C1 segment of cervical spinal cord (tissue), 14 donors: ENCODE measurements at places on chromosomes 3 and 15.

DNA sequence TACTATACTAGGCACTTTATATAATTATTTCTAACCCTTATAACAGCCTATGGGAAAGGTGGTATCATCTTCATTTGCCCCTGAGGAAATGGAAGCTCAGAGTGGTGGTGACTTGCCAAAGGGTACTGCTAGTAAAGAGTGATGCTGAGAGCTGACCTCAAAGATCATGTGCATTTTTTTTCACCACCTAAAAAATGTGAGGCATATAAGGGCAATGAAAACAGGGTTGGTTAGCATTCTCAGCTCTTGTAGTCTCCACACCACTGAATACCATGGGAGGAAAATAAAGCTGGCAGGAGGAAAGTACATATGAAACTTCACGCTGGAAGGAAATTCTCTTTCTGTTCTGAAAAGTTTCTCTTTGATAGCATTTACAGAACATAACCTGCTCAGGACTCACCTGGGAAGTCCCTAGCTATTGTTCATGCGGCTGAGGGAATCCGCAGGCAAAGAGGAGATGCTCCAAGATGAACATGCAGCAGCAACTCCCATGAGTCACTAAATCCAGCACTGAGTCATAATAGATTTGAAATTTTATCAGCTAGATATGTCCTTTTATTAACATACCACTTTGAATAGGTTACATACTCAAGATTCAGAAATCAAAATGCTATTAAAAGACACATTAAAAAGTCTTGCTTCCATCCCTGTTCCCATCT lies 17.3 kb downstream of the FAIM start:
- no peak for DNase-seq

DNA sequence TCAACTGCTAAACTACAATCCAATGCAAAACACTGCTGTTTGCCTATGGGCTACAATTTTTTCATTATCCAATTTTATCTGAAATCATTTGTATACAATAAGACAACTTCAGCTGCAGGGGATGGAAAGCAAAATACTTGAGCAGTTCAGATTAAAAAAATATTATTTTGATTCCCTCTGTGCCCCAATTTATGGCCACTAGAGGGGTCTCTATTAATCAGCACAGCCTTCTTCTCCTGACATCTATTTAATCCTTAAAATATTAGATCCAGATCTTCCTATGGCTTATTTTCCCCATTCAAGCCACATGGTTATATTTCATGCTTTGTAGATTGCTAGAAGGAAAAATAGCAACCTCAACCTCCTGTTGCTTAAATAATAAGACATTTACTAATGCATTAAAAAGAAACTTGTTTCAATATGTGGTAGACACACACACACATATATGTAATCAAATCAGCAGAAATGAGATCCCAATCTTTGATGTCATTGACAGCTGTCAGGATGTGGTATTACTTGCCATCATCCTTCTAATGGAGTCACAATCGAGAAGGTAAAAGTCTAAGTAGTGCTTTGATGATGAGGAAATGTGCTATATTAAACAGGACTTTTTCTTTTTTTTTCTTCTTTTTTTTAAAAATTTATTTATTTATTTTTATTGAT lies 104.2 kb downstream of the P2RY1 start:
- DNase-seq, result no peak

- DNase-seq, result no peak
Measured at GRCh38 chr3:66922058-66922457, 76.0 kb upstream of the KBTBD8 start.

- no peak for DNase-seq
Measured at GRCh38 chr15:32687556-32687955, 30.2 kb upstream of the GREM1 start.

DNA sequence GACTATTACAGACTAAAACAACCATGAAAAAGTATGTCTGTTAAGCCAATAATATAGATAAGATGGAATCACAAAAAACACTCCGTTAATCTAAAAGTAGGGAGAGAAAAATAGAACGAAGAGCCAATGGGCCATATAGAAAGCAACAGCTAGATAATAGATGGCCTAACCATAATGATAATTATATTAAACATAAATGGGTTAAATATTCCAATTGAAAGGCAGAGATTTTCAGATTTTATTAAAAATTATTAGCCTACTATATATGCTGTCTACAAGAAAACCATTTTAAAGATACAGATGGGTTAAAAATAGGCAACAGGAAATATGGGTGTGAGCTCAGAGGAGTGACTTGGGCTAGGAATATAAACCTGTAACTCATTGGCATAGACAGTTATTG lies 76.3 kb downstream of the ATP8B4 start:
- DNase-seq, result no peak

GRCh38 chr3:143784446-143784845 lies 63.8 kb downstream of the SLC9A9 start:
- DNase-seq, result no peak

- DNase-seq, result no peak
Measured at GRCh38 chr15:63050731-63051155, 8.2 kb downstream of the TPM1 start.

- no peak for DNase-seq
Measured at GRCh38 chr3:119582178-119582577, 2.9 kb downstream of the ADPRH start.

GRCh38 chr15:39793923-39794322 lies 11.3 kb upstream of the FSIP1 start:
- DNase-seq, result no peak

DNA sequence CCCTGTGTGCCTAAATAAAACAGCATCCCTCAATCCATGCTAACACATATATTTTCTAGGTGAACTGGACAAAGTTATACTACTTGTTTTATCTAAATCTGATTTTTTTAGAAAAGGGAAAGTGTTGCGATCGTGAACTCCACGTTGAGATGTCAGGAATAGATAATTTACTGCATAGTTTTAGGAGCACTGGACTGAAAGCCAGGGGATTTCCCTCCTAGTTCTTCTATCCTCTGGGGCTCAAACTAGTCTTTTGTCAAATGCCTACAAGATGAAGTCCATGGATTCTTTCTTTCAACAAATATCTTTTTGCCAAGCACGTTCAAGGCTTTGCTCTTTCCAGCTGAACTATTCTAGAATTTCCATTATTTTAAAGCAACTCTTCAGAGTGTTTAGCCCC lies 617 bp upstream of the HPS3 start:
- no peak for DNase-seq

DNA sequence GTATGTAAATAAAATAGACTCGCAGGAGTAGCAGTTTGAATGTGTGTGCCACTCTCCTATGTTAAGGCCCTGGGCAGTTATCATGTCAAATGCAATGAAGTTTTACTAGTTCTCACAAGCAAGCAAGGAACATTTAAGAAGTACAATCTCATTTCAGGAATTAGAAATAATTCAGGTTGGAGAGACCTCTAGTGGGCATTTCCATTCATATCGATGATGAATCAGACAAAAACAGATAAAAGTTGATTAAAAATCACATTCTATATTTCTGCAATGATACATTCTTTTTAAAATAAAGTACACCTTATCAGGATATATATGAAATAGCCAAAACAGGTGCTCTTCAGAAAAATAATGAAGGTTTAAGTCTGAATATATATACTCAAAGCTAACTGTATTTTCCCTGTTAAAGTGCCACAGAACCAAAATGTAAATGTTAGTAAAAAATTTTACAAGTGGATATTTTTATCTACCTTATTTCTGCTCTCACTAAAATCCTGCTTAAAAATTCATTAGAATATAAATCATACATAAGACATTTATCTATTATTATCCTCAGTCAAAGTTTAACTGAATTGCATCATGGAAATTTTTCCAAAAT lies 492.4 kb upstream of the FRG2C start:
- DNase-seq, result no peak

DNA sequence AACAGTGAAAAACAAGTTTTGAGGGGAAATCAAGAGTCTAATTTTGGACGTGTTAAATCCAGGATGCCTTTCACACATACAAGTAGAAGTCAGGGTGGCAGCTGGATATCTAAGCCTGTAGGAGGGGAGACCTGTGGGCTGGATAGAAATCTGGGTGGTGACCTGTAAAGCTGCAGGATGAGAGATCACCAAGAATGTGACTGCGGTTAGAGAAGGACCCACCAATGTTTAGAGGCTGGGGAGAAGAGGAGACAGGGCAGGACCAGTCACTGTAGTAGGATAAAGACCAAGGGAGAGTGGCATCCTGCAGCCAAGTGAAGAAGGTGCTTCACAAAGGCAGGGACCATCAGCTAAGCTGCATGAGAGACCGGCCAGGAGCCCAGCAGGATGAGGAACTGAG lies 36.2 kb downstream of the MRAS start:
- DNase-seq, result no peak

GRCh38 chr3:59084583-59084982 lies 34.8 kb upstream of the CFAP20DC start:
- DNase-seq, result no peak

GRCh38 chr3:72003936-72004335 lies 219.0 kb upstream of the PROK2 start:
- no peak for DNase-seq

DNA sequence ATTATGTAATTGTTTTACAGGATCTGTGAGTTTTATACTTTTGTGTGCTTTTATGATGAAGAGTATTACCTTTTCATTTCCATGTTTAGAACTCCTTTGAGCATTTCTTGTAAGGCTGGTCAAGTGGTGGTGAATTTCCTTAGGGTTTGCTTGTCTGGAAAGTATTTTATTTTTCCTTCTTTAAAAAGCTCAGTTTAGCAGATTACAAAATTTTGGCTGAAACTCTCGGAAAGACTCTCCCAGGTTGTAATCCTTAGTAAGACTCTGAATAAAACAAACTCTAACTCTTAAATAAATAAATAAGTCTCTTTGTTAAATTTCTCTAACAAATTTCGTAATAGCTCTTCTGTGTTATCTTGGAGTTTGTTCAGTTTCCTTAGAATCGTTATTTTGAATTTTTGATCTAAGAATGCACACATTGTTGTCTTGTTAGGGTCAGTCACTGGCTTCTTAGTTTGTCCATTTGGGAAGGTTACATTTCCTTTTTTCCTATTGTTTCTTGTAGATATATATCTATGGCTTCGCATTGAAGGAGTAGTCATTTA lies 14.7 kb upstream of the ACOX2 start:
- no peak for DNase-seq

DNA sequence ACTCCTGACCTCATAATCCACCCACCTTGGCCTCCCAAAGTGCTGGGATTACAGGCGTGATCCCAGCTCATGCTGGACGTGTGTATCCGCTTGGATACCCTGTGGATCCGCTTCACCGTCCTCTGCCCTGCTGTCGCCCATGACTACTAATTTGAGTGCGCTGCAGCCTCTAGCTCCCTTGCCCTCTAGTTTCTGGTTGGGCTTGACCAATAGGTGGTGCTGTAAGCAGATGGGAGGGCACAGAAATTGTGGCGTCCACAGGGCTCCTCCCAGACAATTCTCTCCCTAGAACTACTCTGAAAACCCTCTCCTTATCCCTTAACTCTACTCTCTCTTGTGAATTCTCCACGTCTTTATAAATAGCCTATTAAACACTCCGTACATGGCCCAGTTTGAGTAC lies 36.2 kb downstream of the ZPLD1 start:
- no peak for DNase-seq

DNA sequence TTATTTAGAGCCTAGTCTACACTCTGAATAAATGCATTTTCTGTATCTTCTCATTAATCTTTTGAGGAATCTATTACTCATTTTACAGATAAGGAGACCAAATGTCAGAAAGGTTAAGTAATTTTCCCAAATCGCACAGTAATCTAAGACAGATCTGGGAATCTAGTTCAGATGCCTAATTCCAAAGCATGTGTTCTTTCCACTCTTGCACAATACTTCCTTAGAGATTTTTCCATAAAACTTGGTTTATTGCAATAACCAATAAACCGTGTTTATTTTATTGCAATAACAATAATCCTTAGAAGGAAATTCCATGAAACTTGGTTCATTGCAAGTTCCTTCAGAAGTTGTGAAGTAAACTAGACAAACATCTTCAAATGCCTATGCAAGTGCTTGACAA lies 17.4 kb upstream of the COL8A1 start:
- no peak for DNase-seq

DNA sequence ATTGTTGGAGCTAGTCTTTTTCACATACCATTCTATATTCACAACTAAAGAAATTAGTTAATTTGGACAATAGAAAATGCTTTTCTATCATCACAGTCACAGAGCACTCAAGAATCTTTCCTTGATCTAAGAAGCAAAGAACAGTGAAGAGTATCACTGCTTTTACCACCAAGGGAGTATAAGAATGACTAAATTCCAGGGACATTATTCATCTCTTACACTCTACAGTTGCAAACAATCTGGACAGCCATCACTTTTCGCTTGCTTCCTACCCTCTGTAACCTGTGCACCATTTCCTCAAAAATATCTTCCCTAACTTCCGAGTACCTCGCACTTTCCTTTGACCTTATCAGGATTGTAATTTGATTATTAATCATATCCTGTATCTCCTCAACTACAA lies 359.5 kb upstream of the TMCO5A start:
- no peak for DNase-seq

- no peak for DNase-seq
Measured at GRCh38 chr3:126550488-126551051, 8.2 kb downstream of the C3orf22 start.

DNA sequence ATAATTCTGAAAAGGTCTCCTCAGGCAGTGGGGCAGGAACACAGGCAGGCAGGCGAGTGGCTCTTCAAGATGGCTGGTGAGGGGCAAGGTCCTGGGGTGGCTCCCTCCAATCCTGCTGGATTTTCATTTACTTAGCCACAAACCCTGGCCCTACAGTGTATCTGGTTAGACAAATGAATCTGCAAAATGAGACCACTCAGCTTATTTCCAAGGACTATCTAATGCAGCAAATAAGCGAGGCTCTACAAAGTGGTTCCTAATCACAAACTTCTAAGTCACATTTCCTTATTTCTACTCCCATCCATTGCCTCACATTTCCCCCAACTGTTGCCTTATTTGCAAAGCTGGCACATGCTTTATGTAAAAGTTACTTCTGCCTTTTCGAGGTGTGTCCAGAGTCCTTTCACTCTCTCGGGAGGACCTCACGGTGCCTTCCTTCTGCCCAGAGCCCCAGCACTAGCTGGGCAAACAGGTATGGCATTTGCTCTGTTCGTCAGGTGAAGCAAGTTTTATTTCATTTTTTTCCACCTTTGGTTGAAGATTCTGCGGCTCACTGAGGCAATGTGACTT lies 40.5 kb downstream of the CCDC12 start:
- DNase-seq, result no peak

DNA sequence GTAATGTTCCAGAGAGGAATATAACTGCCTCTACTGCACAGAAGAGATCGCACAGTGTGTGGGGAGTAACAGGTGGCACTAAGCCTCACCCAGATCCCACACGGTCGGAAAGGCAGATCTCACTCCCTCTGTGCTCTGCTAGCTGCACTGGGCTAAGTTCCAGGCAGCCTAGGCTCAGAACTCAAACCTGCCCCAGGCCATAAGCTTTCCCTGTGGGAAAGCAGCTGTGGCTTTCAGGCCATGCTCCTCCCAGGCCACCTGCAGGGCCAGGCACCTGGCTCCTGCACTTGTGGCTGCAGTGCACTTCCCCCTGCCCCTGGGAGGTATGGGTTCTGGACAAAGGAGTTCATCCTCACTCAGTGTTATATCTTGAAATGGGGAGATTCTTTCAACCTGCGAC lies 27.5 kb downstream of the PCCB start:
- DNase-seq, result no peak

GRCh38 chr3:132703733-132704132 lies 18.5 kb downstream of the NPHP3 start:
- DNase-seq, result no peak

- DNase-seq, result no peak
Measured at GRCh38 chr3:162332344-162332743, 835.7 kb downstream of the OTOL1 start.

GRCh38 chr15:74997141-74997540 lies 1.8 kb downstream of the SCAMP5 start:
- no peak for DNase-seq

- DNase-seq, result no peak
Measured at GRCh38 chr15:82946155-82946701, 6.3 kb downstream of the HOMER2 start.

- DNase-seq, result no peak
Measured at GRCh38 chr3:111324645-111325044, 217.4 kb upstream of the CD96 start.
